Immature natural killer cell (primary cell): ENCODE measurements at places on chromosomes 1 and 21. TPM values are rescaled to one million over a fixed set of nuclear protein-coding genes. Genes with fewer than 3 reads are reported as not detected.

The C1orf74 gene
- not detected for polyA plus RNA-seq

The SPRR2E gene
- not detected for polyA plus RNA-seq

The ARID4B gene
- polyA plus RNA-seq, result 34.2 TPM

The LDLRAD1 gene
- not detected for polyA plus RNA-seq
